Left hindlimb (tissue), 1 donor: ENCODE measurements at places on chromosomes 4 and X.

- peak; percentile 52 for DNase-seq
Observed at GRCh38 chr4:81724925-81725329, 253.2 kb upstream of the RASGEF1B start.

- no peak for DNase-seq
Observed at GRCh38 chrX:43974741-43975465, 1.7 kb upstream of the NDP start.

DNA sequence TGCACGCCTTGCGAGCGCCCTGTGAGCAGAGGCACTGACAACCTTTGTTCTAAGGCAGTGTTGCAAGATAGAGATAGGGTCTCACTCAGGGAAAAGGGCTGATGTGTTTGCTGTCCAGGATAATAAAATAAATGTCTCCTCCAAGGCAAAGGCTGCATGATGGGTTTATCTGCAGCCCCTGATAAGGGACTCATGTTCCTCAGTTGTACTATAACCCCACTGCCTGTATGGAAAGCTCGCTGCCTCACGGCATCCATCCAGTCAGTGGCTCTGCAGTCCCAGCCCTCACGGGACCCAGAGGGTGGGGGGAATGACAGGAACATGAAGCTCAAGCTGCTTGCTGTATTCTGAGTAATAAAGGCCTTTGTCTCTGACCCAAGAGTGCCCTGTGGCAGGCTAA is 22.6 kb downstream of the BCLAF3 start:
- DNase-seq, result no peak

GRCh38 chrX:45860450-45860849 is 659.8 kb upstream of the DIPK2B start:
- DNase-seq, result no peak

DNA sequence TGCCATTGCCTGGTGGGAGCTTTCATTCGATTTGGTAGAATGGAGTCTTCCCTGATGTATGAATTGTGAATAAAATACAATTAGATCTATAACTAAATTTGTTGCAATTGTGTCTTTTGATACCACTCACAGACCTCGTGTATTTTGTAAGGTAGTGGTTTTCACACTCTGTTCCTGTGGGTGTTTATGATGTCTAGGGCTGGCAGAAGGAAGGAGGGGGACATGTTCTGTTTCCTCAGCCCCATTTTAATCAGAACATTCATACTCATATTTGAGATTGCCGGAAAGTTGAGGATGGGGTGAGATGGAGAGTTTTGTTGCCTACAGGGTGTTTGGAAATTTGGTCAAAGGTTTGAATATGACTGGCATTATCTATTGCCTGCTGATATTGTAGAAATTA is 42.9 kb downstream of the PTTG2 start:
- no peak for DNase-seq

DNA sequence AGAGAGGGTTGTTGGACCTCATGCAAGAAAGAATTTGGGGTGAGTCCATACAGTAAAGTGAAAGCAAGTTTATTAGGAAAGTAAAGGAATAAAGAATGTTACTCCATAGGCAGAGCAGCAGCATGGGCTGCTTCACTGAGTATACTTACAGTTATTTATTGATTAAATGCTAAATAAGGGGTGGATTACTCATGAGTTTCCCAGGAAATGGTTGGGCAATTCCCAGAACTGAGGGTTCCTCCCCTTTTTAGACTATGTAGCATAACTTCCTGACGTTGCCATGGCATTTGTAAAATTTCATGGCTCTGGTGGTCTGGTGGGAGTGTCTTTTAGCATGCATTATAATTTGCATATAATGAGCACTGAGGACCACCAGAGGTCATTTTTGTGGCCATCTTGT is 16.7 kb downstream of the PPP4R3C start:
- DNase-seq, result no peak

GRCh38 chr4:3683077-3683743 is 83.0 kb upstream of the ADRA2C start:
- DNase-seq, result no peak

DNA sequence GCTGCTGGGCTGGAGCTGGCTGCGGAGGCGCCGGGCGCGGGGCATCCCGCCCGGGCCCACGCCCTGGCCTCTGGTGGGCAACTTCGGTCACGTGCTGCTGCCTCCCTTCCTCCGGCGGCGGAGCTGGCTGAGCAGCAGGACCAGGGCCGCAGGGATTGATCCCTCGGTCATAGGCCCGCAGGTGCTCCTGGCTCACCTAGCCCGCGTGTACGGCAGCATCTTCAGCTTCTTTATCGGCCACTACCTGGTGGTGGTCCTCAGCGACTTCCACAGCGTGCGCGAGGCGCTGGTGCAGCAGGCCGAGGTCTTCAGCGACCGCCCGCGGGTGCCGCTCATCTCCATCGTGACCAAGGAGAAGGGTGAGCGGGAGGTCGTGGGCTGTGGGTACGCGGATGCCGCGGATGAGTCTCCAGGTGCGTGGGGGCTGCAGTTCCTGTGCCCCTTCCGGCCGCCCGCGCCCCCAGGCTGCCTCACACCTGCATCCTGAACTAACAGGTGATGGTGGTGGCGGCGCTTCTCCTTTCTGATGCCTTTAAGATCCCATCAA is 499 bp downstream of the CYP2U1 start:
- peak; percentile 32 for DNase-seq

DNA sequence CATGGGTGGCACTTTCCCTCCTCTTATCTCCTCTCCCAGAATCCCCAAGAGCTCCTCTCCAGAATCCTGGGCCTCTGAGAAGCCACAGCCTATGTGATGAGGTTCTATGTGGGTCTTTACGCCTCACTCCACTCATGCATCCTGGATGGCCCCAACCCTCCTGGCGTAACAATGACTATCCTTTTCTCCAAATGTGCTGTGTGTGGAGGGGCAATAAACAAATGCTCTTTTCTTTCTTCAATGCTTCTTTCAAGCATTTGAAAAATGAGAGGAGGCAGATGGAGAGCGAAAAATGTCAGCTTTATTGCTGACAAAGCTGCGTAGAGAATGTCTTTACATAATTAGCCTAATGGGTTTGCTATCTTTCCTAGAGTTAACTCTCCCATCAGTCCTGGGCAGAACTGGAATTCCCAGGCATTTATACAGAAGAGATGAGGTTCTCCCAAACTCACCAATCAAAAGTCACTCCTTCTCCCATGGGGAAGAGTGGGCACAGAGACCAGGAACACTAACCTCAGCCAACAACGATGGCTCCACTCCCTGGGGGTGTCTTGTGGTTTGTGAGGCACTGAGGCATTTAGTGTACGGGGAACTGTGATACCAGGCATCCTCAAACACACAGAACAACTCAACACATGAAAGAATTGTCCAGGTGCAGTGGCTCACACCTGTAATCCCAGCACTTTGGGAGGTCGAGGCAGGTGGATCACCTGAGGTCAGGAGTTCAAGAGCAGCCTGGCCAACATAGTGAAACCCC is 118.9 kb upstream of the SLC34A2 start:
- no peak for DNase-seq

DNA sequence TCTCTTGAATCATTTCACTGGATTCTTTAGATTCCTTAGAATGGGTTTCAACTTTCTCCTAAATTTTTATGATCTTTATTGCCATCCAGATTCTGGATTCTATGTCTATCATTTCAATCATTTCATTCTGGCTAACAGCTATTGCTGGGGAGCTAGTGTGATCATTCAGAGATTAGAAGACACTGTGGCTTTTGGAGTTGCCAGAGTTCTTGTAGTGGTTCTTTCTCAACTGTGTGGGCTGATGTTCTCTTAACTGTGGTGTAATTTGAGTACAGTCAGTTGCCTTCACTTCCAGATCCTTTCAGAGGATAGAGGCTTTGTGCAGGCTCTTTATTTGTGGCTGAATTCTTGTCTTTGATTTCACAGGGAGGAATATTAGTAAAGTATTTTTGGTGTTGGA is 12.1 kb upstream of the CSN2 start:
- no peak for DNase-seq
